ENCODE measurements at places on chromosomes 4 and X.

GRCh38 chr4:9762823-9763475 lies 18.5 kb upstream of the DRD5 start:
- peak; percentile 47 for DNase-seq

GRCh38 chrX:55783723-55784122 lies 66.2 kb downstream of the RRAGB start:
- no peak for DNase-seq

DNA sequence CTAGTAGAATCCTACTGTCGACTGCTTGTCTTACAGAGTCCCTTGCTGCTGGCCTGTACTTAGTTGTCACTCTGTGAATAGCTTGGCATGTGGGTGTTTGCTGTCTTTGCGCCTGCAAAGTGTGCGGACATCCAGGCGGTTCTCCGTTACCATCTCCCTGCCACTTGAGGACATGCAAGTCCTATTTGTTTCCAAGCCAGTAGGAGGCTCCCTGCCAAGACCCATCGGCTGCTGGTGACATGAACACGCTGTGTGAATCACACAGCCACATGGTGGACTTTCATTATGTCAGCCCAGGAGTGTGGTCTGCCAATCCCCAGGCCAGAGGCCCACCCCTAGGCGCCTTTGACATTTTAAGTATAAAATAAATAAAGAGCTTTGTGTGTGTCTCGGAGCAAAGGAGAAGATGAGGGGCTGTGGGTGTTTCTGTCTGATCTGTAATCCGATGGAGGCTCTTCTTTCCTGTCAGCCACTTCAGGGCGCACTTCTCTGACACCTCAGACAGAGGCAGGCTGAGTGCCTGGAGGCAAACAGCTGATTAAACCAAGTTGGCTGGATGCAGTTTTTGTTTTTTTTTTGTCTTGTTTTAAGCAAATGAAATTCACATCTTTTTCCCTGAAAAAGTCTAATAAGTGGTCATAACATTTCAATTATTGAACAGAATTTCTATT lies 51.5 kb downstream of the ALPK1 start:
- DNase-seq: peak; percentile 48

DNA sequence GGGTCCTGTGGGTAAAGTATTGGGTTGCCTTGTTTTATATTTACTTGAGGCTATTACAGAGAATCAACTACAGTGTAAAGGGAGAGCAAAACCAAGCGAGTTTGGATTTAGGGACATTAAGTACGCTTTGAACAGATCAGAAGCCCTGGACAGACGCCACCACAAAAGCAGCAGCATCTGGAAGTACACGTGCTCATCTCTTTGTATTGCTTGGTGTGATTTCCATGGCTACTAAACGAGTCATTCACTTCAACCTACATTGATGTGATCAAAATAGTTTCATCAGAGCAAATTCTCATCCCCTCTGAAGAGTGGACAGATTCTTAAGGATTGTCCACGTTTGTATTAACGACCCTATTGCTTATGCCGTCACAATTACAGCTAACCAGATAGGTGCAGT lies 85.1 kb downstream of the SORBS2 start:
- no peak for DNase-seq

GRCh38 chr4:154164931-154165839 lies 326.4 kb downstream of the DCHS2 start:
- DNase-seq: no peak

DNA sequence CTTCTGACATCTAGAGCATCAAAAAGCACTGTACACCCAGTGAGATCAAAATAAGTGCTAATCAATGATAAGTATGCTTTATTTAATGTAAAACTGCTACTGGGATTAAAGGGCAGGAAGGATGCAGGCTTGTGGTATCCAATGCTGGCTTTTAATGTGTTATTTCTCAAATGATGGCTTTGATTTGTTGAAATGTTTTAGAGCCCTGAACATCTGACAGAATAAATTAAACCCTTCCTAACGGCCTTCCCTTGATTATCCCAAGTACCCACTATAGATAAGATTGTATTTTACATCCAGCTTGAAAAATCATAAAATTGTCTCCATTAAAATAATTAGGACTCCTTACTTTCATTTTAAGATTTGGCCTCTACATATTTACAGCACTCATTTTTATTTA lies 382.9 kb downstream of the HNRNPD start:
- no peak for DNase-seq

DNA sequence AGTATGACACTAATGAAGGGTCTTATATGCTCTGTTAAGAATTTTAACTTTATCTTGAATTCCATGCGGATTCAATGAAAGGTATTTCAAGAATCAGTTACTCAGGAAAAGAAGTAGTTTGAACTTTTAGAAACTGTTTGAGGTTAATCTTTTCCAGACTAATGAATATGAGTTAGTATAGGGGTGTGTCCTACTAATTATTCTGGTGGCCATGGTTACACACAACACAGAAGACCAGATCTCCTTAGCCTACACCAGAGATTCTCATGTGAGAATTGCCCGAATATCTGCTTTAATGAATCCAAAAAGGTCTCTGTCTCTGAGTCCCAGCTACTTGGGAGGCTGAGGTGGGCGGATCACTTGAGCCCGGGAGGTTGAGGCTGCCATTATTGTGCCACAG lies 100.4 kb downstream of the MMRN1 start:
- DNase-seq: no peak

DNA sequence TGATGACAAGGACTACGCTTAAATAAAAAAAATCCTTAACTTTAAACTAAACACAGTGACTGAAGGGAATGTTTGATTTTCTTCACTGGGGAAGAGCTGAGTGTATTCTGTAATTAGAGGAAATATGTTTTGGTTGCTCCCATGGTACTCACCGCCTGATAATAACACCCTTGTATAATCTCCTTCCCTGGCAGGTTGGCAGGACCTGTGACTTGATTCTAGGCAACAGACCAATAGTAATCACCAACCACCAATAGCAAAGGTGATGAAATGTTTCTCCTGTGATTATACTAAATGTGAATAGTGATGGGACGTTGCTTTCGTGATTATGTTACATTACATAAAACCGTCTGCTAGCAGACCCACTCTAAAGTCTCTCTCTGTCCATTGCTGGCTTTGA lies 536.8 kb upstream of the CPEB2 start:
- DNase-seq: no peak

DNA sequence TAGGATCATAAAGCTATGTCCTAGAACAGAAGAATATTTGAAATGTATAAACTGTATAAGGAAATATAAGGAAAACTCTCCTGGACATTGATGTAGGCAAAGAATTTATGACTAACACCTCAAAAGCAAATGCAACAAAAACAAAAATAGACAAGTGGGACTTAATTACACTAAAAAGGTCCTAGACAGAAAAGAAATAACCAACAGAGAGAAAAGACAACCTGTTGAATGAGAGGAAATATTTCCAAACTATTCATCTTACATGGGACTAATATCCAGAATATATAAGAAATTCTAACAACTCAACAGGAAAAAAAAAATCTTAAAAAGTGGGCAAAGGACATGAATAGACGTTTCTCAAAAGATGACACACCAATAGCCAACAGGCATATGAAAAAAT lies 54.4 kb upstream of the PRDX4 start:
- DNase-seq: no peak

DNA sequence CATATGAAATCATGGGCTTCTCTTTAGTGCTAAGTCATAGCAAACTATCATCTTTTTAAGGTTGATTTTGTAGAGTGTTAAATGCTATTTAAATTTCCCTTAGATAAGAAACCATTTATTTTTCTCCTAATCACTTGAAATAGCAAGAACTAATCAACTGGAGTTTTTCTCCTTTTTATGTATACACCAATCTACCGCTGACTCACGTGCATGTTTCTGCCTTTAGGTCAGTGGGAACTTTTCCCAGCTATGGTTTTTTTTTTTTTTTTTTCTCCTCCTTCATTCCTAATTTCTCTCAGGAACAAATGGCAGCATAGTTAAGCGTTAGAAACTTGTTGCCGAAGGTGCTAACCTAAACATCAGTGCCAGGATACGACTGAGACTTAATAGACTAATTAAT lies 176.4 kb downstream of the BMPR1B start:
- no peak for DNase-seq

GRCh38 chrX:122135070-122135469 lies 1049.0 kb upstream of the GRIA3 start:
- DNase-seq: no peak

- DNase-seq: no peak
Measured at GRCh38 chrX:140933016-140933415, 69.4 kb upstream of the SPANXB1 start.

DNA sequence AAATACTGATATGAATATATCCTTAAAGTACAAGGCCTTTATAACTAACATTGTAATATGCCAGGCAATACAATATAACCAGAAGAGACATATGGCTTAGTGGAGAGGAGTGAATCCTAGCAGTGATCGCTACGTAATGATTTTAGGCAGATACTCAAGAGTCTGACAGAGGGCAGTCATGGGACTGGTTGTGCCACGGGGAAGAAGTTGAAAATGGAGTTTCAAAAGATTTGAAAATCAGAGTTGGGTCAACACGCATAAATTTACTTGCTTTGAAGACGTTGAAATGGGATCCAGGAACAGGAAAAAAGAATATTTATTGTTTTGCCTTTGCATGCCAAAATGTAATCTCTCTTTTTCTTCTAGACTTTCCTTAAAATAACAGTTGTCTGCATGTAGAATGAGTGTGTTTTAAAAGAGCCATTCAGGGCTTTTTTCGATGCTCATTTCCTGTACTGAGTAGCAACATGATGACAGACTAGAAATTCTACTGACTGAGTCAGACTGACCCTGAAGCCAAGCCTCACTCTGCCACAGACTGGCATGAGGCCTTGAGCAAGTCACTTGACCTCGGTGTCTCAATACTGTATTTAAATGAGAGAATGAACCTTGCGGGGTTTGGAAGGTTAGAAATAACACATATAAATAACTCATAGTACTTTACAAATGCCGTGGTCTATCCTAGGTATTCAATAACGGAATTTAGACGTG lies 8.1 kb upstream of the SMS start:
- no peak for DNase-seq

DNA sequence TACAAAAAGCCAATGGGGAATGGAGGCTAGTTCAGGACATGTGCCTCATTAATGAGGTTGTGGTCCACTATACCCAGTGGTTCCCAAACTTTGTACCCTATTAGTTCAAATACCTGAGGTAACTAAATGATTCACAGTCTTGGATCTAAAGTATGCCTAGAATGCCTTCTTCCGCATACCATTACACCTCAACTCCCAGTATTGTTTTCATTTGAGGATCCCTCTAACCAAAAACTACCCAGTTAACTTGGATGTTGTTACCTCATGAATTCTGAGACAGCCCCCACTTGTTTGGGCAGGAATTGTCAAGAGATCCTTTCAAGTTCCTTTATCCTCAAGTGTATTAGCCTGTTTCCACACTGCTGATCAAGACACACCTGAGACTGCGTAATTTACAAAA lies 439.2 kb downstream of the PCDH10 start:
- no peak for DNase-seq

- no peak for DNase-seq
Measured at GRCh38 chrX:107667426-107667825, 39.1 kb downstream of the PRPS1 start.

DNA sequence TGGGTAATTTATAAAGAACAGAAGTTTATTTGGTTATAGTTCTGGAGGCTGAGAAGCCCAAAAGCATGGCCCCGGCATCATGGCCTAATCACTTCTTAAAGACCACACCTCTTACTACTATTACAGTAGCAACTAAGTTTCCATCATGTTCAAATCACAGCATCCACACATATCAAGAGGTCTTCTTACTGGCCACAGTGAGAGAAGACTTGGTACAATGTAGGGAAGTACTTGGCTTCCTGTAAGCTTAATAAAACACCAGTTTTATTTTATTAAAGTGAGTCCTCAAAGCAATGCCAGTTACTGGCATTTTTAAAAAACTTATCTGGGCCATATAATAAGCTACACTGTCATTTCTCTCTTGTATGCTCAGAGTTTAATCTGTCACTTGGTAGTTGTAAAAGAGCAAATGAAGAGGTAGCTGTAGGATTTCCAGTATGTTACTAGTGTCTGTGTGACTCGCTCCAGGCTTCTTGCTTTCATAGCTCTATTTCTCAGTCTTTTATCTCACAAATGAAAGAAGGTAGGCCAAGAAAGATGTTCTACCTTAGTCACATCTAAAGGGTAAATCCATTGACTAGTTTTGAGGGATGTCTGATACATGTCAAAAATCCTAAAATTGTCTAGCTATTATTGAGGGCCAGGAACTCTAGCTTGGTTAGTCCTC lies 159.2 kb upstream of the CPEB2 start:
- no peak for DNase-seq

DNA sequence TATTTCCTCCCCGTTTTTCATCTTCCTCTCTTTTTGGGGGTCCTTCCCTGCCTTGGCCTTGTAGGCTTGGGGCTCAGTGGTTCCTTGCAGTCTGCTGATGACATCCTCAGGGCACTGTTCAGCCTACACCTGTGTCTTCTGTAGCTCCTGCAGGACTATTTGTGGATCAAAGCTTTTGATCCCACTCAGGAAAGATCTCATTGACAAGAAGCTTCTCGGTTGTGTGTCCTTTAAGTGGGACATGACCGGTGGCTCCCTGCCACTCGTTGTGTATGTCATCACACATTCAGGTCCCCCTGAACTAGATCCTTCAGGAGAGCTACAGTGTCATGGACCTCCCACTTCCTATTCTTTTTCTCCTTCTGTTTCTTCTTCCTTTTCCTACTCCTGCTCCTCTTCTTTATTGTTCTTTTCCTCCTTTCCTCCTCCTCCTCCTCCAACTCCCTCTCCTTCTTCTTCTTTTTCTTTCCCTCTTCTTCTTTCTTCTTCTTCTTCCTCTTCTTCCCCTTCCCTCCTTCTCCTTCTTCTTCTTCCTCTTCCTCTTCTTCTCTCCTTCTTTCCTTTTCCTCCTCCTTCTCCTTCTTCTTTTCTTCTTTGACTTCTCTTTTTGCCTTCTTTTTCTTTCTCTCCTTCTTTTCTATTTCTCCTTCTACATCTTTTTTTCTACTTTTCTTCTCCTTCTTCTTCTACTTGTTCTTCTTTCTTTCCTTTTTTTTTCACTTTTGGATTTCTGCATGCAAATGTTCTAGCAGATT lies 67.8 kb downstream of the NBDY start:
- no peak for DNase-seq

DNA sequence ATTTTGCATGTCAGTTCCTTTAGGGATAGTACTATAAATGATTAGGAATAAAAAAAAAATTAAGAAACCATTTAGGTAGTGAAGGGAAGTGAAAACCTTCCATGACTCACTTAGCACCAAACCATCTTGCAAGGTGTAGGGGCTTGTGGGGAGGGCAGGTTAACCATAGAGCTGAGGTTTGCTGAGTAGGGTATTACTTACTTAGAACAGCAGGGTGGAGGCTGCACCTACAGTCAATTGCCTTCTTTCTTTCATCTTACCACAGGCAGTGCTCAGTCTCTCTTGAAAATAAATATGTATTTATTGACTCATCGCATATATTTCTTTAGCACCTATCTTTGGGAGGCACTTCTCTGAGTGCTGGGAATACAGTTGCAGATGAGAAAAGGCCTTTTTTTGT lies 104.9 kb upstream of the GIMD1 start:
- no peak for DNase-seq
